WERI-Rb-1 (cell line): ENCODE measurements at places on chromosomes 12 and 14.

DNA sequence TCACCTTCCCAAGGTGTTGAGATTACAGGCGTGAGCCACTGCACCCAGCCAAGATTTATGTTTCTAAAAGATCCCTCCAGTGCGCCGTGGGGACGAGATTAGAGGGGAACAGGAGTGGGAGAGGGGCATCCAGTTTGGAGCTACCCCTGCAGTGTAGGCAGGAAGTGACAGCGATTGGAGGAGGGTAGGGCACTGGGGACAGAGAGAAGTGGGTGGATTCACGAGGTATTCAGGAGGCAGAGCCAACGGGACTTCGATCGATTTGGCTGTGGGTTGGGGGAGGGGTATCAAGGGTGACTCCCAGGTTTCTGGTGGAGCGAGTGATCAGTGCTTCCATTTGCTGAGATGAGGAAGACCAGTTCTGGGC, 82.1 kb downstream of the CCDC92 start:
- DNase-seq: no peak

GRCh38 chr14:52348279-52348678, 34.2 kb downstream of the PTGER2 start:
- DNase-seq: no peak

- DNase-seq: no peak
These were observed 43.2 kb downstream of the KRT80 start for GRCh38 chr12:52148464-52149181.

DNA sequence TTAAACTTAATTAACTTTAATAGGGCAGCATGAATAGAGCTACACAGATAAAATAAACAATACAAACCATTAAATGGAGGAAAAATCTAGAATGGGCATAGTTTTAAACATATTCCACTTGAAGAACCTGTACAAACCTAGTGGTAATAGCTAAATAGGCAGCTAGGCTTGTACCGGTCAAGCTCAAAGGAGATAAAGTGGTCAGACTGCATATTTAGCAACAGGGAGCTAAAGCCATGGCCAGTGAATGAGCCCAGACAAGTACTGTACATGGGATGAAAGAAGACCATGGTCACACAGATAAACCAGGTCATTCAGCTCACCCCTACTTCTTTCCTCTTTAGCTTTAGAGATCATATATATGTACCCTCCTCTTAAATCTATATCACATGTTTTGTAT, 186.6 kb upstream of the KRR1 start:
- DNase-seq: no peak

DNA sequence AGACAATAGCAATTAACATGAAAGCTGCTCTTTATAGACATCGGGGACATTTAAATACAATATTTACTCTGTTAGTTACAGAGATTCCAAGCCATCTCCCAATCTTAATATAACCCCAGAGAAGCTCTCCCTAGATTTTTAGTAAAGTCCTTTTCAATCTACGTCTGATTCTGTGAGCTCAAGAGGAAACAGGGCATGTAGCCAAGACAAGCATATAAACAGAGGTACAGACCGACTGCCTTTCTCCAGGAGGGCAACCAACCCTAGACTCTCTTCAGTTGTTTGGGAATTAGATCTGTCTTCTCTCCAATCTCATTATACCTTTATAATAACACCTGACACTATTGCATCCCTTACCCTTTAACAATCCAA, 57.4 kb downstream of the TMTC1 start:
- no peak for DNase-seq

DNA sequence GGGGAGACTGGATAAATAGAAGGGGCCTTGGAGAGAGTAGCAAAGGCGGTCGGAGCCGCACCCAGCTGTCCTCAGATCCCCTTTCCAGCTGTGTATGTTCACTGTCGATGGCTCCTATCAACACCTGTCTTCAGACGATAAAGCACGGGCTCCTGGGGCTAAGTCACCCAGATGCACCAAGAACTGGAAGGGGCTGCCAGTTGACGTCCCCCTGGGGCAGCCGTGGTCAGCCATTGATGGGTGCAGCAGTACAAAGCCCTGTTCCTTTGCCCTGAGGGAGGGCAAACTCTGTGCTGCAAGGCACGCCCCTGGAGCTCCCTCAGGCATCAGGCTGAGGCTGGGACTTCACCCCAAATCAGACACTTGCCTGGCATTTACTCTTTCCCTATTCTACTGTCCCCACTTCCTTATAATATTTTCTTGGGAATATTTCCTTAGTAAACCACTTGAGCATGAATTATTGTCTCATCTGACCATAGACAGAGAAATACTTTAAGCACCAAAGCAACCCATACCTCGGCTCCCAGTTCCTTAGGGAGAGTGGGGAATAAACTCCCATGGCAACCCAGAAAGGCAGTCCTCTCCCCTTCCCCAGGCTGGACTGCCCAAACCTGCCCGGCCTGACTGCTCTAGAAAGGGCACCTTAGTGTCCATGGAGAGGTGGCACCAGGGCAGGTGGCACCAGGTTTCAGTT, 59.6 kb upstream of the SCN8A start:
- no peak for DNase-seq

GRCh38 chr12:116964054-116965050, 53.6 kb downstream of the FBXW8 start:
- no peak for DNase-seq

GRCh38 chr14:94638339-94638738, 26.1 kb downstream of the SERPINA3 start:
- no peak for DNase-seq

DNA sequence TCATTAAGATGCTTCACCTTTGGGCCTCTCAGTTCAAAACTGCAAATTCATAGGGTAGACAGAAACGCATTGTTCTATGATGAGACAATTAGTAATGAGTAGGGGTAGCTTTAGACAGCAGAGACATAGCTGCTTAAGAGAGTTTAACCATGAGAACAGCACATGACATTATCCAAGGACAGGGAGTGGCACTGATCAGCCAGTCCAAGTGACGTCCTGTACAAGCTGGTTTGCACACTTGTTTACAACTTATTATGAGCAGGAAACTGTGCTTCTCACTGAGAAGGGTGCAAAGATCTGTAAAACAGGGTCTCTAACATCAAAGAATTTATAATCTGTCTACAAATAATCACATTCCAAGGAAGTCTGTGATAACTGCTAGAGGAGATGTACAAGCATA, 11.2 kb upstream of the SRSF5 start:
- no peak for DNase-seq

DNA sequence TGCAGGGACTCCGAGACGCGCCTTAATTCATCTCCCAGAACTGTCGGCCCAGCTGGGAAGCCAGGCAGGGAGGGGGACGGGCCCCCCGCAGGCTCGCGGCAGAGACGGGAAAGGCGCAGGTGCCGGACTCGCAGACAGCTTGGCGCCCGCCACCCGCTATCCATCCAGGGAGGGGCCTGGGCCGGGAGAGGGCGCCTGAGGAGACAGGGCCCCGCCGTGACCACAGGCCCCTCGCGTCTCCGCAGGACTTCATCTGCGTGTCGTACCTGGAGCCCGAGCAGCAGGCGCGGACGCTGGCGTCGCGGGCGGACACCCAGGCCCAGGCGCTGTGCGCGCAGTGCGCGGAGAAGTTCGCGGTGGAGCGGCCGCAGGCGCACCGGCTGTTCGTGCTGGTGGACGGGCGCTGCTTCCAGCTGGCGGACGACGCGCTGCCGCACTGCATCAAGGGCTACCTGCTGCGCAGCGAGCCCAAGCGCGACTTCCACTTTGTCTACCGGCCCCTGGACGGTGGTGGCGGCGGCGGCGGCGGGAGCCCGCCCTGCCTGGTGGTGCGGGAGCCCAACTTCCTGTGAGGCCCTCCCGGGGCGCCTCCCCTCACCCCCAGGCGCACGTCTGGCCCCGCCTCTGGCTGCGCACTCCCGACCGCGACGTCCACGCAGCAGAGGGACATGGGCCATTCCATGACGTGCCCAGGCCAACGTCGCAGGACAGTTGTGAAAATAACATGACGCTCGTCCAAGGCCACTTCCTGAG, 60.6 kb downstream of the LGMN start:
- DNase-seq: peak; percentile 88

DNA sequence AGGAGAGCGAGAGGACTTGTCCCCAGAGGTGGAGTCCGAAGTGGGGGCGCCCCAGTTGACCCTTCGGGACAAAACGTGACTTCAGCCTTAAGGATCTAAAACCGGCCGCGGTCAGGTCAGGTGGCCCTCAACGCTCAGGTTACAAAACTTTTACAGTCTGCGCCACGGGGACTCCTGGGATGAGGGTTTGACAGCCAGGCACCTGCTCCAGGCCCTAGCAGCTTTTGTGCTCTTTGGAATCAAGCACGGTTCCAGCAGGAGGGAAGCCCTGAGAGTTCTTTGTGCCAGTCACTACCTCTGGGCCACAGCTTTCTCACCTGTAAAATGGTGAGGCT, 337 bp downstream of the ZC2HC1C start:
- DNase-seq: no peak

- no peak for DNase-seq
These were observed 4.4 kb upstream of the YY1 start for GRCh38 chr14:100234511-100234910.

DNA sequence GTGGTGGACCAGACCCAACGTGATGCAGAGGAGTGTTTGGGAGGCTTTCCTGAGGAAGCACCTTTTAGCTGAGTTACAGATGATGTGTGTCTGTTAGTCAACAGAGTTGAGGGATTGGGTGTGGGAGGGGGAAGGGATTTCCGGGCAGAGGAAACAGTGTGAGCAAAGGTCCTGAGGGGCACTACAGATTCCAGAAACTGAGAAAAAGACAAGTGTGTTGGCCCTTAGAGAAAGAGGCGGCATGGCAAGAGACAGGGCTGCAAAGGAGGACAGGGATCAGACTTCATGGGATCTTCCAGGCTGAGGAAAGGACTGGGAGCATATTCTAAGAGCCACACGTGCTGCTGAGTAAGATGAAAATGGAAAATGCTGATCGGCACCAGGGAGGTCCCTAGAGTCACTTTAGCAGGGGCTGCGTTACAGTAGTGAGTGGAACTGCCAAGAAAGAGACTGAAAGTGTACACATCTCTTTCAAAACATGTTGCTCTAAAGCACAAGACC, 9.4 kb upstream of the RPS6KL1 start:
- DNase-seq: no peak

- no peak for DNase-seq
These were observed 20.4 kb upstream of the TTC7B start for GRCh38 chr14:90836692-90837063.

DNA sequence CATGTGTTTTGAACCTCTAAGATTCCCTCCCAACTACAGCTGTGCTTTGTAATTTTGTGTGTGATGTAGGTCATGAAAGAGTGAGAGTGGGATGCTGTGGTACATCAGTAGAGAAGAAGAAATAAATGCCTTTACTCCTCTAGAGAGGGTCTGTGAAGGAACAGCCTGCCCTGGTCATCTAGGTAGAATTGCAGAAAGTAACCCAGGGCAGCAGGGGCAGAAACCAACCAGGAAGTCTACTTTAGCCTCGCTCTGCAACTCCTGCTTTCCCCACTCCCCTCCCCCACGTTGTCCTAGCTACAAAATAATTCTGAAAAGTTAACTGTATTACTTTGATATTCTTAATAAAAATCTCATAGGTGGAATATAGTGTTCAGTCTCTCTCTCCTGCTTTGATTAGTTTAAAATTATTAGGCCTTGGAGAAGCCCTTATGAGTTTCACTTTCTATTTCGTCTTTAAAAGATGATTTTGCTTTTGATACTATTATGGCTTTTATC, 7.5 kb downstream of the TBK1 start:
- DNase-seq: no peak

GRCh38 chr14:22379727-22380126, 209.3 kb downstream of the DAD1 start:
- no peak for DNase-seq
